Uterus (tissue), 4 donors: ENCODE measurements at places on chromosomes 4 and X.

DNA sequence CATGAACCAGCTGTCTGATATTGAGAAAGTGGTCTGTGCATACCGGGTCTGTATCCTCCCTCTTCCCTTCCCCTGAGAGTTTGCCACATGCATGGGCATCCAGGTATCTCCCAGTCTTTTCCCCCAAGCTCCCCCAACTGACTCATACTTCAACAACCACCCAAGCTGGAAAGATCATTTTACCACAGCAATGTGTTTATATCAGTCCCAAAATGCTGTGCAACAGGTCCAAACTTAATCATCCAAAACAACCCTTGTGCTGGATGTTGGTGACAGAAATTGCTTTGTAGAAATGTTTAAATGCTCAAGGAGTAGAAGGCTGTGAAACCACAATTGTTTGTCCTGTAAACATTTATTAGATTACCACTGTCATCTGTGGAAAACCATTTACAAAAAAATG, 286.8 kb upstream of the KLF3 start:
- H3K4me3 ChIP-seq = no peak overlapping the region
- no peak for DNase-seq
- H3K4me1 ChIP-seq = no peaks in the 10 kb centered on the region
- no peaks in the 10 kb centered on the region for H3K27me3 ChIP-seq
- no peaks in the 10 kb centered on the region for H3K36me3 ChIP-seq

GRCh38 chrX:38656350-38656915, 95.1 kb downstream of the TSPAN7 start:
- no peak overlapping the region for H3K4me3 ChIP-seq
- no peaks in the 10 kb centered on the region for H3K4me1 ChIP-seq
- no peak for DNase-seq
- H3K36me3 ChIP-seq = no peaks in the 10 kb centered on the region
- H3K27me3 ChIP-seq = no peaks in the 10 kb centered on the region
- no peak overlapping the region for H3K27ac ChIP-seq

- no peaks in the 10 kb centered on the region for H3K27me3 ChIP-seq
- no peak for DNase-seq
- H3K36me3 ChIP-seq = no peaks in the 10 kb centered on the region
- no peaks in the 10 kb centered on the region for H3K4me1 ChIP-seq
- H3K4me3 ChIP-seq = no peak overlapping the region
Observed at GRCh38 chr4:69910016-69910782, 20.7 kb upstream of the CSN1S1 start.

- no peak overlapping the region for H3K27ac ChIP-seq
- no peak overlapping the region for H3K4me3 ChIP-seq
- no peaks in the 10 kb centered on the region for H3K4me1 ChIP-seq
- no peaks in the 10 kb centered on the region for H3K36me3 ChIP-seq
- no peaks in the 10 kb centered on the region for H3K27me3 ChIP-seq
Observed at GRCh38 chrX:153405426-153405825, 4.3 kb upstream of the PNMA6E start.

DNA sequence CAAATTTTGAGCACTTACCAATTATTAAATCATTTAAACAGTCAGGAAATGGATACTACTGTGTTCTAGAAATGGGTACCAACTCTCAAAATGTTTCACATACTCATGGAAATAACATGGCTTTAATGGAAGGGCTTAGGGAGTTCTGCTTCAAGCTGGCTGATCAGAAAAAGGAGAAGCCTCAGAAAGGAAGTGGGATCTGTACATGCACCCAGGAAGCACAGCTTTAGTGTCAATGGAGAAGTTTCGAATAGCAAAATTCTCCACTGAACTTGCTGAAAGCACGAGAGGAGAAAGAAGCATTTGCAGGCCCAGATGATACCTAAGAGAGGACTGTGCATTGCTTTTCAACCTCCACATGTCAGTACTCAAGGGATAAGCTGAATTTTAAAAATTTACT, 11.1 kb upstream of the HS3ST1 start:
- no peaks in the 10 kb centered on the region for H3K36me3 ChIP-seq
- no peak overlapping the region for H3K4me3 ChIP-seq
- DNase-seq = no peak
- no peaks in the 10 kb centered on the region for H3K4me1 ChIP-seq
- no peak overlapping the region for H3K27ac ChIP-seq

DNA sequence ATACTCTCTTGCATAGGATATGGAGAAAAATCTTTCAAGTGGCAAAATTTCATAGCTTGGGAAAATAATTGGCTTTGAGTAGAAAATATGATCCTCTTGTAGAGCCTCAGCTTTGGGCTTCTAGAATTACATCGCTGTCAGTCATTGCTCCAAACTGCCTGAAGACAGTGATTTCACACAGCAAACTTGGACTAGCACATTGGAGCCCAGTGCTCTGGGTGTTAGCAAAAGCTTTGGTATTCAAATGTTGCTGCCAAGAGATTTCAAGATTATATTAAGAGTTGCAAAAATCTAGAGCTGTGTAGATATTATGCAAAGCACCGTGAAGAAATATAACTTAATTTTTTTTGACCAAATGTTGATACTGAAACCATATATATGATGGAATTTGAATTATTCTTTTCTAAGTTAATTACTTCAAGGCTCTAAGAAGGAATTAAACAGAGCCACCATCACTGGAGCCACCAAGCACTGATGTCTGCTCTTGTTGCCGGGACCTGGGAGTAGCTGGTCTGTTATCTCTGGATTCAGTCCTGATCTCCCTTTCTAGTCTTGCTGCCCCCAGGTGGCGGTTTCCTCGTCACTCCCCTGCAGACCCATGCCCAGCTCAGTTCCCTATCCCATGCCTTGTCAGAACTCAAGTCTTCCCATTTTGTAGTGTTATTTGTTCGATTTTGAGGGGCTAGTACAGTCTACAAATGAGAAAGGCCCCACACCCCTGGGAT, 260.7 kb upstream of the SFRP2 start:
- DNase-seq = no peak
- H3K36me3 ChIP-seq = no peaks in the 10 kb centered on the region
- H3K4me3 ChIP-seq = no peak overlapping the region
- no peaks in the 10 kb centered on the region for H3K27me3 ChIP-seq
- H3K27ac ChIP-seq = no peak overlapping the region

DNA sequence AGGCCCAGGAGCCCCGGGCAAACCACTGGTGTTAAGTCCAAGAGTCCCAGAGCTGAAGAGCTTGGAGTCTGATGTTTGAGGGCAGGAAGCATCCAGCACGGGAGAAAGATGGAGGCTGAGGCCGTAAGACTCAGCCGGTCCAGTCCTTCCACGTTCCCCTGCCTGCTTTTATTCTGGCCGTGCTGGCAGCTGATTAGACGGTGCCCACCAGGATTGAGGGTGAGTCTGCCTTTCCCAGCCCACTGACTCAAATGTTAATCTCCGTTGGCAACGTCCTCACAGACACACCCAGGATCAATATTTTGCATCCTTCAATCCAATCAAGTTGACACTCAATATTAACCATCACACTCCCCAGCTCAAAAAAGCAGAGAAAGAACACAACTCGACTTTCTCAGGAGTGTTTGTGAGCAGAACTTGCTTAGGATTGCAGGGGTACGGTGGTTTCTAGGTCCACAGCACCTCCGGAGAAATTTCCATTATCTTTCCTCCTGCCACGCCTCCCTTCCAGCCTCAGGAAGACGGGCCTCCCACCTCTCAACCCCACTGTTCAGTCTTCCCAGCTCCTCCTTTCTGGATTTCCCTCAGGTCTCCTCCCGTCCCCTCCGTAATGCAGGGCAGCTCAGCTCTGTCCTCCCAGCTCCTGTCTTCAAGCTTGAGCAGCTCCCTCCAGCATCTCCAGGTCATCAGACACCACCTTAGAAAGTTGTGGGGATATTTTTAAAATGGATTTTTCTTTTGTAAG, 13.3 kb upstream of the TMEM271 start:
- H3K27ac ChIP-seq = no peak overlapping the region
- H3K36me3 ChIP-seq = no peaks in the 10 kb centered on the region
- no peak overlapping the region for H3K4me3 ChIP-seq
- DNase-seq = no peak
- no peaks in the 10 kb centered on the region for H3K27me3 ChIP-seq
- no peaks in the 10 kb centered on the region for H3K4me1 ChIP-seq

DNA sequence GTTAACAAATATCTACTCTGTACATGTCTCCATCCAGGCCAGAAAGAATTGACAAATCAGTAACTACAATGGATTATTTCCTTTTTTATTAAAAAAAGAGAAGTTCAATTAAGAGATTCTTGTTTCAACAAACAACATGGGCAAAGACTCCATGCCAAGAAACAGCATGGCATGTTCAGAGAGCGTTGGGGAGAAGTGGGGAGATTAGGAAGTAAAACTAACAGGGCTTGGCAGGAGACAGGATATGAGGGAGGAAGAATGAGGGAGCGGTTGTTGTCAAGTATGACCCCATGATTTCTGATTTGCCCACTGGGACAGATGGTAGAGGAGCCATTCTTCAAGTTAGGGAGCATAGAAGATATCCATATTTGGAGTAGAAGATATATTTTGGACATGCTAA, 128.4 kb downstream of the RNF150 start:
- no peaks in the 10 kb centered on the region for H3K4me1 ChIP-seq
- no peak for DNase-seq
- H3K27me3 ChIP-seq = no peaks in the 10 kb centered on the region
- no peaks in the 10 kb centered on the region for H3K36me3 ChIP-seq

GRCh38 chr4:27040356-27040755, 179.7 kb downstream of the STIM2 start:
- no peaks in the 10 kb centered on the region for H3K27me3 ChIP-seq
- no peak overlapping the region for H3K27ac ChIP-seq
- H3K4me1 ChIP-seq = no peaks in the 10 kb centered on the region

GRCh38 chr4:173319696-173320095, 14.5 kb downstream of the HMGB2 start:
- H3K27me3 ChIP-seq = no peaks in the 10 kb centered on the region
- DNase-seq = no peak
- no peaks in the 10 kb centered on the region for H3K4me1 ChIP-seq
- no peak overlapping the region for H3K27ac ChIP-seq
- no peaks in the 10 kb centered on the region for H3K36me3 ChIP-seq

- no peak overlapping the region for H3K4me3 ChIP-seq
- H3K4me1 ChIP-seq = no peaks in the 10 kb centered on the region
- DNase-seq = no peak
- H3K36me3 ChIP-seq = no peaks in the 10 kb centered on the region
Observed at GRCh38 chrX:1442016-1442665, 10.6 kb downstream of the ASMTL start.

- no peaks in the 10 kb centered on the region for H3K4me1 ChIP-seq
- no peak overlapping the region for H3K4me3 ChIP-seq
- H3K27ac ChIP-seq = peak overlapping the region; percentile 4
- H3K27me3 ChIP-seq = no peaks in the 10 kb centered on the region
- no peak for DNase-seq
Observed at GRCh38 chr4:53908661-53909078, 155.7 kb downstream of the CHIC2 start.

DNA sequence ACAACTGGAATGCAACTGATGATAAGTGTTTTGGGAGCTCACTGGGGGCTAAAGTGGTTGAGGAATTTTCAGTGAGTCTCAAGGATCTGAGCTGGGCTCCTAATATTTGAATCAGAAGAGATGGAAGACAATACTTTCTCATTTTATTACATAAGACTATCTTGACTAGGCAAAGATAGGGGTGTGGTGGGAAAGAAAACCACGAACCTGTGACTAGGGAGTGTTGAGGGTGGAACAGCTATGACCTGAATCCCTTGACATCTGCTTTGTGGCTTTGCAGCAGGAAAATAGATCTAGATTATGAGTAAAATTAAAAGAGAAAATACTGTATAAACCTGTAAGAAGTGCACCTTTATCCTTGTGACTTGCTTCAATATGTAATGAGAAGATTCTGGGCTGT, 295.1 kb upstream of the TEX13A start:
- H3K27ac ChIP-seq = no peak overlapping the region
- H3K36me3 ChIP-seq = no peaks in the 10 kb centered on the region
- DNase-seq = no peak

- H3K4me3 ChIP-seq = no peak overlapping the region
- H3K36me3 ChIP-seq = no peaks in the 10 kb centered on the region
- no peak overlapping the region for H3K27ac ChIP-seq
- no peaks in the 10 kb centered on the region for H3K4me1 ChIP-seq
- no peak for DNase-seq
Observed at GRCh38 chrX:2504706-2505332, 4.0 kb upstream of the DHRSX start.

DNA sequence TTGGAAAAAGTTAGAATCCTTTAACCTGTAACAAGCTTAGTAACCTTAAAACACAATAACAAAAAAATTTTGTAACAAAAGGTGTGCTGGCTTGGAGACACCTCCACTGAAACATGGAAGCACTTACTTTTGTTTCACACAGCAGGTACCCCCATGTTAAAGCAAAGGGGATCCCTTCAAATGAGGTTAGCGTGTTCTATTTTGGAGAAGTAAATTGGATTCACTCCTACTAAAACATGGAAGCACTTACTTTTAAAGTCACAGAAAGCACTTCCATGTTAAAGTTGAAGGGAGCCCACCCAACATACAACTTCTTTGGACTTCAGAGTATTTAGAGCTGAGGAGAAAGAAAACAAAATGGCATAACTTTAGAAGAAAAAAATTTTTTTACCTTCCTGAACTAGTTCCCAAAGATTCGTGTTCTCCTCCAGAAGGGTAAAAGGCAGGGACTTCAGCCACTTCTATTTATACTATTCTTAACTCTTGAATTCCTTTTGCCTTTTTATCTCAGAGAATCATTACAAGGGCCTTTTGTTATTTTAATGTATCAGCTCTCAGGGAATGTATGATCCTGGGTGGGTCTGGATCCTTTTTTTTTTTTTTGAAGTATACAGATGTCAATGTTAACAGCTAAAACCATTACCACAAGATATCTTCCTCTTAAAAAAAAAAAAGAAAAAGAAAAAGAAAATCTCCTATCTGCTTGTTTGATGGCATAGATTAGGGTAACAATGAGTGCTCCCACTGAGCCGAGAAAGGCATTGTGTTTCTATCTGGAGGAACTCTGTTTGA, 11.5 kb downstream of the LARP7 start:
- DNase-seq = no peak
- H3K4me1 ChIP-seq = no peaks in the 10 kb centered on the region
- H3K4me3 ChIP-seq = no peak overlapping the region
- H3K27ac ChIP-seq = no peak overlapping the region
- no peaks in the 10 kb centered on the region for H3K27me3 ChIP-seq
